CD14-positive monocyte (primary cell): ENCODE measurements at places on chromosomes 6 and 20.

GRCh38 chr20:56974499-56975250 lies 291.8 kb downstream of the BMP7 start:
- no peak for DNase-seq

DNA sequence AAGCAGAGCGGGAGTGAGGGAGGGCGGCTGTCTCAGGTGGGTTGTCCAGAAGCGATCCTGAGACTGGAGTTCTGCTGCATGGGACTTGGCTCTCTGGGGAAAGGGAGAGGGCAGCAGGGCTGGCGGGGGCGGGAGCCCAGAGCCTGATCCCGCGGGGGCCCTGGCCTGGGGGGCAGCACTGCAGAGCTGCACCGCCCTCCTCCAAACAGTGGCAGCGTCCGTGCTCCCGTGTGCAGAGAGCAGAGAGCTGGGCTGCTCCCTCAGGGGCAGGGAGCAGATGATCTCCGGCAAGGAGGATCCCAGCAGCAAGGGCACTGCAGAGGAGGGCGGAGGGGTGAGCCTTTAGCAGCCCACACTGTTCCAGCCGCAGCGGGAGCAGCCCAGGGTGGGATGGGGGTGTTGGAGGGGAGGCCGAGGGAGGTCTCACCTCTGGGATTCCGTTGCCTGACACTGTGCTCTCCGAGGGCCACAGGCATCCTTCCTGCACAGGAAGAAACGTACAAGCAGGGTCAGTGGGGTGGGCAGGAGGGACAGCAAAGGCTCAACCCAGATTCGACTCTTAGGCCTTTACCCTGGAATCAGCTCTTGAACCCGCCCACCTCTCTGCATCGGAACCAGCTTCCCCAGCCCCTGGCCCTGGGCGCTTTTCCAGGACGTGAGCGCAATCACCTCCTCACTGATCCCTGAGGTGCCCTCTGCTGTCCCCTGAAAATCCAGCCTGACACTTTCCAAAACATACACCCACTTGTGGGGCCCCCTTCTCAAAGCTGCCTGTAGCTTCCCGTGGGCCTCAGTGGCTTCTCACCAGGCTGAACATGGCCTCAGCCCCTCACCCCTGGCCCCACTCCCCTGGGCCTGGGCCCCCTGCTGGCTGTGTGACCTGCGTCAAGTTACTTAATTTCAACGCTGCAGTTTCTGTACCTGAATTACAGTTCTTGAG lies 32.6 kb upstream of the ZBP1 start:
- DNase-seq: no peak

- DNase-seq: no peak
Measured at GRCh38 chr6:111952274-111952673, 79.0 kb upstream of the FYN start.

- no peak for DNase-seq
Measured at GRCh38 chr6:143374014-143374413, 76.5 kb downstream of the ADAT2 start.

DNA sequence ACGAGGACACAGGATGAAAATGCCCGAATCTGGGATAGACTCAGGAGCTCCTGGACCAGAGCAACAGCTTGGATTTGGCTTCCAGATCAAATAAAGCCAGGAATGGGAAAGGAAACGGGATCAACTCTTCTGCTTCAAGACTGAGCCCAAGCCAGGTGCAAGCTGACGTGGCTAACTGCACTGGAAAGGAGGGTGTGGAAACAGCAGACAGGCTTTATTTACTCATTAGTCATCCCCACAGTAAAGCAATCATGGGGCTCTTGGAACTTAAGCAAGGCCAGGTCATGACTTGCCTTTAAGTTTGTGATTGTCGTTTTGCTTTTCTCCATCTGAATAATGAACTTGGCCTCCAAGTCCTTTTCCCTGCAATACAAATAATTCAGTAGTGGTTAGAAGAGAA lies 45.2 kb downstream of the KIF16B start:
- DNase-seq: no peak

- no peak for DNase-seq
Measured at GRCh38 chr6:153167061-153167891, 36.2 kb upstream of the RGS17 start.

DNA sequence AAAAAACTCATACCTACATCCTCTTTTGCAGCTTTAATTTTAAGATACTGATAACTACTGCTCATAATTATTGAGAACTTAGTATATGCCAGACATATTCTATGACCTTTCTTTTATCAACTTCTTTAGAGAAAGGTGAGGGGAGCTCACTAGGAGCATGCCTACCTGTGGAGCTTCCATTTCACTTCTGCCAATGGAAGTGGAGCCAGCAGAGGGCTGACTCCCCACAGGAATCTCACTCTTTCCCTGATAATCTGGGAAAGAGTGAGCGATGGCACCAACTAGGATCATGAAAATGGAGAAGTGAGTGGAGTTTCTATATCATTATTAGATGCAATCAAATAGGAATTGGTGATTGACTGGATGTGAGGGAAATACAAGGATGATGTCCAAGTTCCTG lies 484.9 kb downstream of the LMBRD1 start:
- DNase-seq: no peak
